ENCODE measurements at places on chromosomes 16 and 17.
A peak's percentile ranks its signal among the peaks of the same experiment; 100 is the strongest.

DNA sequence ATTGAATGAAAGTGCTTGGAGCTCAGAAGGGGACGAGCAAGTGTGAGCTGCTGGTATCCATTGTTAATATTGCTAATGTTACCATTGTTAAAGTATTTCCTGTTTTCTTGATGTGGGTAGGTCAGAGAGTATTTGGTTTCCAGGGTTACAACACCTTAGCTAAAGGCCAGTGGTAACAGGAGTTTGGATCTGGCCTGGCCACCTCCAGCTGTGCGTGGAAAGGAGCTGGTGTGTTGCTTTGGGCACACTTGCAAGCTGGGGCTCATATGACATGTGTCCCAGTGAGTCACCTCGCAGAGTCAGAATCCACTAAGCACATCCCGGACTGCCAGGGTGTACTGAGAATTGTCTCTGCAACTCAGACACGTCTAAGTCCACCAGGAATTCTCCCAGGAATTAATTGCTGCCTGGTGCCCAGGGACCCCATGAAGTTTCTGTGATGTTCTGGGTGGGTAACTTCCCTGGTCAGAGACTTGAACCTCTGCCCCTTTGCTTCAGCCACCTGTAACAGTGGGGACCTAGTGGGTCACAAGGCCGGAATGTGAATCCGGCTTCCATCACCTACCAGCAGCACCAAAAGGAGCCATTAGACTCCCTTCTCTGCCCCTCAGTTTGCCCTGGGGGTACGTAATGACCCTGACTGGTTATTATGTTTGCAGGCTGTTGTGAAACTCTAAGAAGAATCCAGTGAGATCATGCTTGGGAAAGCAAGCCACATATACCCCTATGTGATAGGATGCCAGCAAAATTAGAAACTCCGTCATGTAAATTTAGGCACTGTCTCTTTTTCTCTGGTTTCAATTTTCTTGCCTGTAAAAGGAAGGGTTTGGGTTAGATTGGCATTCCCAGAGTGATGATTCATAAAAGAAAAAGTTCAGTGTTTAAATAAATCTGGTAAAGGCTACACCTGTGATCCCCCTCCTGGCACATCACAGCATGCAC, 12.8 kb downstream of the SLC6A2 start:
- no peak for DNase-seq

GRCh38 chr16:3577302-3577752, at the start of gene NLRC3:
Gene NLRC3, minus strand, starts transcription at chr16:3577403. Its CDS starts 12,367 bp downstream, at chr16:3565036.
- no peak for DNase-seq

DNA sequence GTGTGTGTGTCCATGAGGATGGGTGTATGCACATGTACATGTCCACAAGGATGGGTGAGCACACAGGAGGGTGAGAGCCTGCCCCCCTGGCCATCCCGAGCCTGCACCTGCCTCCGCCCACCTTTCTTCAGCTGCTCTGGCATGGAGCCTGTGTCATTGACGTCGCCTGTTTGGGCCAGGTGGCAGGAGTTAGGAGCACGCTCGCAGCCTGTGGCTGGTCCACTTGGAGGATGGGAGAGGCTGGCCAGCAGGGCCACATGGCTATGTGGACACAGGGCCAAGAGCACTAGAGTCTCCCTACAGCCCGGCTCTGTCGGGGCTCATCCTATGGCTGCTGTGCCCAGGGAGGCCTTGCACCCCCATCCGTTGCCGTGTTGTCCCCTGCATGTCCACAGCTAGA, 21.4 kb downstream of the BAHCC1 start:
- no peak for DNase-seq

DNA sequence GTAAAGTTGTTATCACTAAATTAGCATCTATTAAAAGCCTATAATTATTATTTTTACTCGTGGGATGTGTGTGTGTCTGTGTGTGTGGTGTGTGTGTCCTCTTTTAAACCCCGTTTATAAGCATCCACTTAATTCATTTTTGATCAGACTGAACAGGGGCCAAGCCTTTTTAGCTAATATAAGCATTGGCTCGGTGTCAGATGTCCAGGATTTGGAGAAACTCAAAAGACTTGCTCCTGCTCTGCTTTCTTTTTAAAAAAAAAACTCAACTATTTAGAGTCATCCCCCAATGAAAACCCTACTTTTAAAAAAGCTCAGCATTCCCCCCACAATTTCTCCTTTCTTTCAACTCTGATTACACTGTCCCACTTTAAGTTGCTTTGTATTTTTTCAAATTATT, 459.3 kb upstream of the MAF start:
- DNase-seq = no peak

- DNase-seq = no peak
Observed at GRCh38 chr16:3922241-3922640, 41.7 kb upstream of the CREBBP start.

GRCh38 chr17:74457146-74457819, 9.2 kb upstream of the CD300A start:
- DNase-seq = peak; percentile 65

GRCh38 chr17:49922095-49922494, 46.9 kb upstream of the DLX4 start:
- no peak for DNase-seq

GRCh38 chr16:12252616-12253015, 276.1 kb downstream of the SNX29 start:
- no peak for DNase-seq

DNA sequence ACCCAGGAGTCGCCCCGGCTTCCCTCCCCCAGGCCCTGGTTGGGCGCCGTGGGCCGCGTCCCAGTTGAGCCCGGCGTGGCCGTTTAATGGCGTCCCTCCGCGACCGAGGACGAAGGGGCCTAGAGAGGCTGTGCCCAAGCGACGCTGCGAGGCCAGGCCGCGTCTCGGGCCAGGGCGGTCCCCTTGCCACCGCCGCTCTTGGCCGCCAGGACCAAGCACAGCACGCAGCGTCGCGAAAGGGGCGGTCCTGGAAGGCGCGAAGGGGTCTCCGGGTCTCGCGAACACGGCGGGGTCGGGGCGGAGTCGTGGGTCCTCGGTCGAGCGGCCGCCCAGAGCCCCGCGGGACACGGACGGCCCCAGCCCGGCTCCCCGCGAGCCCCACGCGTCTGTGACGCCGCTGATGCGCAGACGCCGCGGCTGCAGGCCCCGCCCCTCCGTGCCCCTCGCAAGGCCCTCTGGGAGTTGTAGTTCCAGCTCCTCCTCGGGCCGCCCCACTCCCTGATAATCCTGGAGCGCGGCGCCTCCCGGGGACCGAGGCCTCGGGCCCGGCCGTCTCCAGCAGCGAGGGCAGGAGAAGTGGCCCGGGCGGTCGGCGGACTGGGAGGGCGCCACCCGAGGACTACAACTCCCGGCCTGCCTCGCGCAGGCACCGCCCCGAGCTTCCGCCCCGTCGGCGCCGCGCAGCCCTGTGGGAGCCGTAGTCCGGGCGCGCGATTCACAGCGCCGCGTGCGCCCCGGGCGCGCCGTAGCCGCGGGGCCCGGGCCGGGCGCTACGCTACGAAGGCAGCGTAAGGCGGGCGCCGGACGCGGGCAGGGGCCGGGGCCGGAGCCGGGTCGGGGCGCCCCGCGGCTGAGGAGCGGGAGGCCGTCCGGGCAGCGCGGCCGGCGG, at the start of gene CAPN15:
TSS of gene CAPN15 (plus strand) at position 698 of the 889 bp plus-strand sequence. CDS start 19,127 bp downstream, outside the sequence.
- peak; percentile 79 for DNase-seq

DNA sequence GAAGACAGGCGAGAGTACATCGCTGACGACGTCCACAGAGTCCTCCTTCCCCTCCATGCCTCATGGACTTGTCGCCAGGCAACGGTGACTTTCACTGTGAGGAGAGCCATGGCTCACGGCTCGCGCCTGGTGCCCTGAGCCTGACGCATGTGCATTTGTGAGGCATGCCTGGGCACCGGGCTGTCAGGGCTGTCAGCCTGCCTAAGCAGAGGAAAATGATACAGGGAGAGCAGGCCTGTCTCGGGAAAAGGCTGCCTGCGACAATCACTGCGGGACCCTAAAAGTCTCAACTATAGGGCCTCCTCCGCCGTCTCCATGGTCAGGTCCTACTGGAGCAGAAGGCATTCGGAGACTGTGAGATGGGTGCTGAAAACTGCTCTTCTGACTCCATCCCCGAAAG, 135.5 kb upstream of the WSB1 start:
- DNase-seq = no peak

- DNase-seq = no peak
Observed at GRCh38 chr16:48613061-48613957, 3.3 kb upstream of the N4BP1 start.

- no peak for DNase-seq
Observed at GRCh38 chr17:44733753-44734152, 25.0 kb upstream of the ADAM11 start.

- DNase-seq = no peak
Observed at GRCh38 chr17:33447090-33447489, 154.0 kb upstream of the ASIC2 start.

GRCh38 chr17:81189670-81190530, 23.9 kb upstream of the AATK start:
- no peak for DNase-seq

- no peak for DNase-seq
Observed at GRCh38 chr17:79932451-79933306, 93.4 kb upstream of the CBX4 start.

GRCh38 chr17:83136156-83136555, 56.7 kb downstream of the METRNL start:
- no peak for DNase-seq

GRCh38 chr16:8806272-8806983, 8.8 kb downstream of the PMM2 start:
- DNase-seq = no peak

GRCh38 chr17:67080804-67081203, 36.5 kb downstream of the CACNG1 start:
- DNase-seq = no peak

DNA sequence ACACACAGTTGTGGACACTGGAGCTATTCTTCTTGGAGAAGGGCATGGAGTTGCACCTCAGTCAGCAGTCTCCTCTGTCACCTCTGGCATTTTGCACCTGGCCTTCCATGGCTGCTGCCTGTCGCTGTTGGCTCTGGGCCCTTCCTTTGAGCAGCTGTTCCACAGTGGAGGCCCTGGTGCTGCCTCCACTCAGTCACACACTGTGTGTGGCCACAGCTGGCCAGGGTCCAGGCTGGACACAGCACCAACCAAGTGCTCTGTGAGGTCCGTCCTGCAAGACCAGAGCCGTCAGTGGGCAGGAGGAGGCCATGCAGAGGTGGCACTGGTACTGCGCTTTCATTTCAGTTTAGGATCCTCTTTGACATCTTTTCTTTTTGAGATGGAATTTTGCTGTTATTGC, 21.6 kb upstream of the MED9 start:
- DNase-seq = no peak

DNA sequence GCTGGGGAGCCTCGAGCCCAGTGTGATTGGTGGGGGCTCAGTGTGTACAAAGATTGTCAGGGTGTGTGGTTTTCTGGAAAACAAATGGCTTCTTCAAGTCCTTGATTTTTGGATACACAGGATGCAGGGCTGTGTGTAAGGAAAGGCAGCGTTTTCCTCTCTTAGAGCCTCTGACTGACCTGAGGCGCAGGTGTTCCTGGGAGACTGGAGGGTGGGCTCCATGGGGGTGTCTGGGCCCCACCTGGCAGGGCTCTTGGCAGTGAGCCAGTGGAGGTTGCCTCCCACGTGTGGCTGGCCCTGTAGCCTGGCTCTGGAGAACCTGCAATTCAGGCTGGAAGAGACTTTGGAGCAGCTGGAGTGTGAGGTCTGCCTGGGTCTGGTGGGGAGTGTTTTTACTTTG, 5.0 kb downstream of the FOXK2 start:
- no peak for DNase-seq

DNA sequence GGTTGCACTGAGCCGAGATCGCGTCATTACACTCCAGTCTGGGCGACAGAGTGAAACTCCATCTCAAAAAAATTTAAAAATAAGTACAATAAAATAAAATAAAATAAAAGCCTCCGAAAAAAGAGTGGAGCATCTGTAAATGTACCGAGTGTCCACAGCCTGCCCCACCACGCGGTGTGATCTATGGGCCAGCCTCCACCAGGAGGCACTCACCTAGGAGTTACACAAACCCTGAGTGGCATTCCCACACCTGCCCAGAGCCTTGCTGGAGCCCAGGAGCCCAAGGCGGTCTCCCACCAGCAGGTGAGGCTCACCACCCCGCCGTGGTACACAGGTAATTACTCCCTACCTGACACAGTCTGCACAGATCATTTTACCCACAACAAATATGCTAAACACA, 183.2 kb downstream of the ZNF423 start:
- DNase-seq = no peak

DNA sequence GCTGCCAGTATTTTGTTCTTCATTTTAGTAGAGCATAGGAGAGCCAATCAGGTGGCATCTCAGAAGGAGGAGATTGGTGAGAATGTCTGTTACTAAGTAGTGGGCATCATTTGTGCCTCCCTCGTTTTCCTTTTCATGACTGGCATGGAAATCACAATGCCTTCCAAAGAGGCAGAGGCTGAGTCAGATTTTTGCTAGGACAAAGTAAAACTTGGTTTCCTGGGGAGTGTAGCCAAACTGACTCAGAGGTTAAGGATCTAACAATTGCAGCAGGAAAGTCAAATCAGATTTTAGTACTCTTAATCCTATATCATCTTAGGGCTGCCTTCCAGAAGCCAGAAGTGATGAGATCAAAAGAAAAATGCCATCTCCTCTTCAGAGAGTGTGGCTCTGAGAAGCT, 138.7 kb downstream of the ANKFN1 start:
- DNase-seq = no peak

DNA sequence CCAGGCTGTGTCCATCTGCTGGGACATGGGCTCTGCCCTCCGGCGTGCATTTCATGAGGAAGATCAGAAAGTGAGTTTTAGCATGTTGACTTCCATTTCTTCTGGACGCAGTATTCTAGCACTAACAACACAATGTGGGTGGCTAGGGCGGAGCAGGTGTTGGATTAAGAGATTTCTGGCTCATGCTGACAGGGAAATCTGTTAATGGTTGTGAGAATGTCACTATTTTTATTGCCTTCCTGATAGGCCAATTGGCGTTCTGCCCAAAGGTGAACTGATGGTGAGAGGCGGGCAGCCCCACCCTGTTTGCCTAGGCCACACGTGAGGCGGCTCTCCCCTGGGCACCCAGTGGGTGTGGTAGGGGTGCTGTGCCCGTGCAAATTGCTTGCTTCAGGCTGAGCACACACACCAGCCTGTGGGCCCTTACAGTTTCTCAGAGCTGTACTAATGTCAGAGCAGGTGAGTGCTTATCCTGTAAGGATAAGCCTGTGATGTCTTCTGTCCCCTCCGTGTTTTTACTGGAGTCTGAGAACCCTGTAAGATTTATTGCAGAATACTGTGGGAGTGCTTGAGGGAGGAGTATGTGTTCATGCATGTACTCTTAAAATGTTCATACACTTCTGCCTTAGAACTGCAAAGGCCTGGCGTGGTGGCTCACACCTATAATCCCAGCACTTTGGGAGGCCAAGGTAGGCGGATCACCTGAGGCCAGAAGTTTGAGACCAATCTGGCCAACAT, 30.9 kb downstream of the PGS1 start:
- no peak for DNase-seq

GRCh38 chr16:81261049-81261648, 22.7 kb downstream of the BCO1 start:
- DNase-seq = peak; percentile 8

- DNase-seq = no peak
Observed at GRCh38 chr17:77769215-77769614, 189.3 kb upstream of the TNRC6C start.
